ENCODE measurements at places on chromosomes 7 and 10.

DNA sequence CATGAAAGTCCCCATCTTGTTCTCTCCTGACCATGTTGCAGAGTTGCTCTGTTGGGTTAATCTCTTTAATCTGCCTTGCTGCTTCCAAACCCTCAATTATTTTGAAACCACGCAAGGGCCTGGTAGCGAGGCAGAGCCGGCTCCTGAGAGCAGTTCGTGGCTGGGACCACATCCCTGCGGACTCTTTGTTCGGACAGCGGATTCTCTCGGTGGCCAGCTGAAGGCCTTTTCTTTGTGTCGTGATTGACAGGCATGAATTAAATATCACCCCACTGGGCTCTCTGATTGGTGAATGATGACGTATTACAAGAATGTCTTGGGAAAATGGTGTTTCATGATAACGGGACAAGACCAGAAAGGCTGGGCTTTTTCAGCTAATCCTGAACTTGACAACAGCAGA, 66.9 kb upstream of the ARHGAP21 start:
- no peak for DNase-seq

GRCh38 chr10:127905848-127906261, 1.0 kb upstream of the PTPRE start:
- no peak for DNase-seq

DNA sequence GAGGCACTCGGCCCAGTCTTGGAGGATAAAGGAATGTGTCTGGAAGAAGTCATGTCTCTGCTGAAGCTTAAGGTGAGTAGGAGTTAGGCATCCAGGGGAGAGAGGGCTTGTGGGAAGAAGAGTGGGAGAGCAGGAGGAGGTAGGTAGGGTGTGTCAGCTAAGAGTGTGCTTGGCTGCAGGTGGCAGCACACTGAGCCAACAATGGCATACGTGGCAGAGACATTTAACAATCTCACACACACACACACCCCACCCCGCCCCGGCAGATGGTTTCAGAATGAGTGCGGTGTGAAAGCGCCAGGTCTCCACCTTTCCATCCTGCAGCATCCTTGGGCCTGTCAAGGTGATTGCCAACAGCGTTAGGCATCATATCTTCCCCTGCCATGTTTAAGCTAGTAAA, 11.2 kb upstream of the ARPC1A start:
- no peak for DNase-seq

DNA sequence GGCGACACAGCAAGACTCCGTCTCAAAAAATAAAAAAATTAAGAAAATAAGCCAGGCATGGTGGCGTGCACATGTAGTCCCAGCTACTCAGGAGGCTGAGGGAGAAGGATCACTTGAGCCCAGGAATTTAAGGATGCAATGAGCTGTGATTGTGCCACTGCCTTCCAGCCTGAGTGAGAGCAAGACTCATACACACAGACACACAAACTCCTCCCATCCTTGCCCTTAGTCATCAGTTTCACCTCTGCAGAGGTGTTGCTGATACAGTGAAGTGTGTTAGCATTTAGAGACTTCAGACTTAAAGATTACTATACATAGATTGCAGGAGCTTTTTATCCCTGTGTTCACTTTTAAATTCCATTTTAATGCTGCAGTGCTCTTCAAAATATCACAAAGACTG, 5.5 kb upstream of the H2AZ2 start:
- no peak for DNase-seq

- no peak for DNase-seq
These were observed 19.8 kb downstream of the CNTNAP2 start for GRCh38 chr7:146136357-146136875.
